ENCODE measurements at places on chromosomes 4 and X. TPM values are rescaled to one million over a fixed set of nuclear protein-coding genes. Genes with fewer than 3 reads are reported as not detected.

The IRS4 gene
- 2.0 TPM for total RNA-seq

The FRAS1 gene
- total RNA-seq = 53.8 TPM

DNA sequence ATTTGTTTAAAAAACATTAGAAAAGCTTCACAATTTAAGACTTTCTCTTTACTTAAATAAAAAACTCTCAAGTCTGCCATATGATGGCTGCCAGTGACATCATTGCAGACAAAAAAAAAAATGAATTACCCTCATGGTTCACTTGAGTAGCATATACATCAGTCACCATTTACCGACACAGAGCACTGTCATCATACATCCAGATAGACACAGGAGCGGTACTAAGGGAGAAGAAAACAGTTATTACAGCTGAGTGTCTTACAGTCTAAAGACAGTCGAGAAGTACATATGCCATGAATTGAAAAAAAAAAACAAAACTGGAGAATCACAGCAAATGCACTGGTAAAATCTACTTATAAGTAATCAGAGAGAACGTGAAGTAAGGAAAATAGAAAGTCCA is 405.7 kb upstream of the GALNT7 start:
- H3K4me3 ChIP-seq = no peak overlapping the region
- peak; percentile 1 for DNase-seq
- no peak overlapping the region for H3K27ac ChIP-seq
- no peaks in the 10 kb centered on the region for H3K36me3 ChIP-seq

GRCh38 chr4:161285461-161285860 is 878.3 kb downstream of the FSTL5 start:
- H3K36me3 ChIP-seq = no peaks in the 10 kb centered on the region
- peak; percentile 43 for DNase-seq
- H3K4me1 ChIP-seq = no peaks in the 10 kb centered on the region
- no peak overlapping the region for H3K4me3 ChIP-seq
- H3K27me3 ChIP-seq = no peaks in the 10 kb centered on the region
- H3K27ac ChIP-seq = no peak overlapping the region

- no peaks in the 10 kb centered on the region for H3K27me3 ChIP-seq
- no peak overlapping the region for H3K4me3 ChIP-seq
- no peak for DNase-seq
- peaks cover 14% of the 10 kb centered on the region for H3K4me1 ChIP-seq
Observed at GRCh38 chr4:25174674-25175073, 14.4 kb upstream of the SEPSECS start.

GRCh38 chr4:127148165-127148564 is 484.6 kb upstream of the INTU start:
- no peak overlapping the region for H3K4me3 ChIP-seq
- no peak overlapping the region for H3K27ac ChIP-seq
- no peaks in the 10 kb centered on the region for H3K27me3 ChIP-seq

- no peak for DNase-seq
- H3K36me3 ChIP-seq = no peaks in the 10 kb centered on the region
- H3K4me1 ChIP-seq = no peaks in the 10 kb centered on the region
Observed at GRCh38 chrX:110966839-110967238, 129.2 kb upstream of the PAK3 start.

- no peaks in the 10 kb centered on the region for H3K36me3 ChIP-seq
- no peak overlapping the region for H3K4me3 ChIP-seq
- no peak for DNase-seq
- H3K4me1 ChIP-seq = no peaks in the 10 kb centered on the region
- no peak overlapping the region for H3K27ac ChIP-seq
- no peaks in the 10 kb centered on the region for H3K27me3 ChIP-seq
Observed at GRCh38 chrX:151745651-151746050, 11.1 kb downstream of the CNGA2 start.

DNA sequence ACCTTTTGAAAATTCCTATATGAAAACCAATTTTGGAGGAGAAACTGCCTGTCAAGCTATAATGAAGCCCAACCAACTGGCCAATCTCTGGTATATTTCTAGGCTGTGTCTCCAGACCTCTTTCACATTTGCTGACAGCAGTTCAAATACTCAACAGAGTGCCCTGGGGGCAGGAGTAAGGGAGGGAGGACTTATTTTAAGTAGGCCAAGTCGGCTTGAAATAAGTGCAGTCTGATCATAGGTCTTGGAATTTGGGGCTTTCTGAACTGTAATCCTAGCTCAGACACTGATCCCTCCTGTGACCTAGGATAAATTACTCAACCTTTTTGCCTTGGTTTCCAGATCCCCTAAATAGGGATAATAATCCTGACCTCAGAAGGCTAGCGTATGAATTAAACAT is 59.4 kb upstream of the SLC7A11 start:
- H3K27me3 ChIP-seq = no peaks in the 10 kb centered on the region
- H3K4me1 ChIP-seq = no peaks in the 10 kb centered on the region
- H3K36me3 ChIP-seq = no peaks in the 10 kb centered on the region
- no peak for DNase-seq
- H3K4me3 ChIP-seq = no peak overlapping the region
- H3K27ac ChIP-seq = no peak overlapping the region

DNA sequence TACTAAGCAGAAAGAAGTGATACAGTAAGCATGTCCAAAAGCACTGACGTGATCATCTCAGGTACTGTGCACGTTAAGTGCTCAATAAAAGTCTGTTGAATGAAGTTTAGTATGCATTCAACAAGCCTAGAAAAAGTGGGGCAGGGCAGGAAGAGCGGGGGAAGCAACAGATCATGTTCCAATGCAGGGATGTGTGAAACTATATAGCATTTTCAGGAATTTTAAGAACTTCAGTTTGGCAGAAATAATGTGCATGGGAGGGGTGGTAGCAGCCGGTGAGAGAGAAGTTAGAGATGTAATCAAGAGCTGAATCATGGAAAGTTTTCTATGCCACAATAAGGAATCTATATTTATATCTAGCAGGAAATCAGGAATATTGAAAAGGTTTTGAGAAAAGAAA is 19.2 kb upstream of the CCNA2 start:
- H3K4me3 ChIP-seq = no peak overlapping the region
- H3K4me1 ChIP-seq = no peaks in the 10 kb centered on the region
- no peak for DNase-seq
- peaks cover 6% of the 10 kb centered on the region for H3K36me3 ChIP-seq

GRCh38 chr4:27271555-27271954 is 410.9 kb downstream of the STIM2 start:
- DNase-seq = no peak
- H3K27me3 ChIP-seq = no peaks in the 10 kb centered on the region
- no peak overlapping the region for H3K27ac ChIP-seq
- H3K4me3 ChIP-seq = no peak overlapping the region
- H3K4me1 ChIP-seq = no peaks in the 10 kb centered on the region

GRCh38 chr4:11722223-11722622 is 293.5 kb upstream of the HS3ST1 start:
- no peak overlapping the region for H3K27ac ChIP-seq
- no peak for DNase-seq
- no peak overlapping the region for H3K4me3 ChIP-seq
- no peaks in the 10 kb centered on the region for H3K36me3 ChIP-seq
- H3K27me3 ChIP-seq = no peaks in the 10 kb centered on the region

GRCh38 chr4:11469650-11470437 is 41.1 kb upstream of the HS3ST1 start:
- DNase-seq = no peak
- H3K36me3 ChIP-seq = no peaks in the 10 kb centered on the region
- no peak overlapping the region for H3K27ac ChIP-seq
- H3K4me1 ChIP-seq = no peaks in the 10 kb centered on the region
- no peak overlapping the region for H3K4me3 ChIP-seq

DNA sequence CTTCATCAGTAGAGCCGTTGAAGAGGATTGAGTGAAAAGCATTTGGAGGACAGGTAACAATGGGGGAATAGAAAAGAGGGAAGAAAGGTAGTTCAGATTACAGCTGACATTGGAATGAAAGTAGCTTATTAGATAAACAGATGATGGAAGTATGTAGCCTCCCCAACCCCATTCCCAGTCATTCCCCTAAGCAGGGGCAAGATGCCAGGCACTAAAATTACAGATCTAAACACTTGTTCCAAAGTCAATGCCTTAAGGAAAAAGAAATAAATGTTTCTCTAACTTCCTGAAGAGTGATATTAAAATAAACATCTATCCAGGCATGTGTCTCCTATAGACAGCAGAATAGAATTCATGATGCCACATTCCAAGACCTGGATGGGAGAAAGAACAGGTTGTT is 350.8 kb downstream of the PDGFC start:
- no peaks in the 10 kb centered on the region for H3K36me3 ChIP-seq
- H3K27me3 ChIP-seq = no peaks in the 10 kb centered on the region
- H3K4me3 ChIP-seq = no peak overlapping the region
- no peaks in the 10 kb centered on the region for H3K4me1 ChIP-seq
- no peak overlapping the region for H3K27ac ChIP-seq

DNA sequence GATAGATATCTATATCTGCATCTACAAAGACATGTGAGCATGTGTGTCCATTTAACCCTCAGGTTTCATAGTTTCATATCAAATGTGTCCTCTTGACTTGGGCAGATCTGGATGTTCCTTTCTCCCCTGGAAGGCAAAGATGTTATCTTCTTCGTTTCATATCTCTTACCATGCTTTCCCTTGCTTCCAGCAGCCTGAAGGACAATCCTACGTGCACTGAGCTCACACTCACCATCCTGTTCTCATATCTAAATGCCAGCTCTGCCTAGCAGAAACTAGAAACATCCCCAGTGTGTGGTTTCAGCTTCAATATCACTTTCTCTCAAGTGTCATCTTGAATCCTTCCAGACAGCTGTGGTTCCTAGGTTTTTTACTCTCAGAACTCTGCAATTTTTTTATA is 66.2 kb downstream of the ZAR1 start:
- no peak for DNase-seq
- H3K36me3 ChIP-seq = peaks cover 30% of the 10 kb centered on the region
- no peaks in the 10 kb centered on the region for H3K27me3 ChIP-seq
- H3K27ac ChIP-seq = no peak overlapping the region
- no peak overlapping the region for H3K4me3 ChIP-seq
- H3K4me1 ChIP-seq = no peaks in the 10 kb centered on the region

- DNase-seq = no peak
- H3K4me3 ChIP-seq = no peak overlapping the region
- H3K4me1 ChIP-seq = no peaks in the 10 kb centered on the region
- no peak overlapping the region for H3K27ac ChIP-seq
- no peaks in the 10 kb centered on the region for H3K36me3 ChIP-seq
Observed at GRCh38 chr4:52358883-52359321, 300.2 kb downstream of the USP46 start.

The ERCC6L gene
- total RNA-seq = 0.71 TPM

DNA sequence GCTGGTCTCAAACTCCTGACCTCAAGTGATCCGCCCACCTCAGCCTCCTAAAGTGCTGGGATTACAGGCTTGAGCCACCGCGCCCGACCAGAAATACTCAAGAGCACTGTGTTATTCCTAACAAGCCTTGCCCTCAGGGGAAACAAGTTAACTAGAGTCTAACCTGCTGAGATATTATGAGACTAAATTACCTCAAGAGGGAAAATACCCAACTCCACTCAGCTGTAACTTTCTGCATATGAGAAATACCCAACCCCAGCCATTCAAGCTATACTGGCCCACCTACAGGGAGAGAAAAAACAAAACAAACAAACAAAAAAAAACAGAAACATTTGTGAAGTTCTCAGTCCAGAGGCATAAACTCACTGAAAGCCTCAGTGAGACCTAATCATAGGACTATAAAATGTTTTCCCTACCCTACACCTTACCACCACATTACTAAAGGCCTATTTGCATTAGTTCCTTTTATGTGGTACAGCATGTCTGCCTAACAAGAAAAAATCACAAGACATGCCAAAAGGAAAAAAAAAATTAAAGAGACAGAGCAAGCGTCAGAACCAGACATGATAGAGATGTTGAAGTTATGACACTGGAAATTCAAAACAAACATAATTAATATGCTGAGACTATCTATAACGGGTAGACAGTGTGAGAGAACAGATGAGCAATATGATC is 876.0 kb downstream of the FSTL5 start:
- no peak overlapping the region for H3K4me3 ChIP-seq
- no peak for DNase-seq
- H3K4me1 ChIP-seq = no peaks in the 10 kb centered on the region
- H3K27ac ChIP-seq = no peak overlapping the region

The CT47B1 gene
- total RNA-seq = not detected

GRCh38 chr4:72886602-72887001 is 182.9 kb downstream of the COX18 start:
- no peak overlapping the region for H3K4me3 ChIP-seq
- H3K27ac ChIP-seq = no peak overlapping the region
- no peaks in the 10 kb centered on the region for H3K36me3 ChIP-seq
- no peak for DNase-seq
- no peaks in the 10 kb centered on the region for H3K27me3 ChIP-seq
- no peaks in the 10 kb centered on the region for H3K4me1 ChIP-seq

- H3K27ac ChIP-seq = no peak overlapping the region
- no peaks in the 10 kb centered on the region for H3K36me3 ChIP-seq
- no peaks in the 10 kb centered on the region for H3K27me3 ChIP-seq
- no peak overlapping the region for H3K4me3 ChIP-seq
- DNase-seq = no peak
- H3K4me1 ChIP-seq = no peaks in the 10 kb centered on the region
Observed at GRCh38 chr4:76058888-76059426, 15.6 kb upstream of the ART3 start.
